Right lung (tissue), 10 donors: ENCODE measurements at places on chromosomes 1 and 21.

DNA sequence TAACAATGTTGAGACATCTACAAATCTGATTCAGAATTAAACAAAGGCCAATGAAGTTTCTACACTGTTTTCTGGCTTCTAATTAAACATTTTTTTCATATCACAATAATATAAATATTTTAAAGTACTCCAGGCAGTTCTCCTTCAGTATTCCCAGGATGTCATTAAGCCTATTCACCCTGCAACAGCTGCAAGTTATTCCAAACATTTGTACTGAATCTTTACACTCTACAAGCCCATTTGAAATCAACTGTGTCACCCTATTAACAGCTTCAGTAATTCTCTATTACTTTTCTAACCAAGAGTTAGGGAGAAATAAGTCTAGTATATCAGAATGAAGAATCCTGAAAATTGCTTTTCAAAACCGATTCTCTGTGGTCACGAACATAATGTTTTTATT lies 124.6 kb downstream of the OLFML2B start:
- DNase-seq = no peak

- no peak for DNase-seq
Measured at GRCh38 chr1:15449567-15449966, 7.0 kb upstream of the CELA2A start.

- DNase-seq = no peak
Measured at GRCh38 chr1:111857194-111857651, 101.5 kb downstream of the DDX20 start.

DNA sequence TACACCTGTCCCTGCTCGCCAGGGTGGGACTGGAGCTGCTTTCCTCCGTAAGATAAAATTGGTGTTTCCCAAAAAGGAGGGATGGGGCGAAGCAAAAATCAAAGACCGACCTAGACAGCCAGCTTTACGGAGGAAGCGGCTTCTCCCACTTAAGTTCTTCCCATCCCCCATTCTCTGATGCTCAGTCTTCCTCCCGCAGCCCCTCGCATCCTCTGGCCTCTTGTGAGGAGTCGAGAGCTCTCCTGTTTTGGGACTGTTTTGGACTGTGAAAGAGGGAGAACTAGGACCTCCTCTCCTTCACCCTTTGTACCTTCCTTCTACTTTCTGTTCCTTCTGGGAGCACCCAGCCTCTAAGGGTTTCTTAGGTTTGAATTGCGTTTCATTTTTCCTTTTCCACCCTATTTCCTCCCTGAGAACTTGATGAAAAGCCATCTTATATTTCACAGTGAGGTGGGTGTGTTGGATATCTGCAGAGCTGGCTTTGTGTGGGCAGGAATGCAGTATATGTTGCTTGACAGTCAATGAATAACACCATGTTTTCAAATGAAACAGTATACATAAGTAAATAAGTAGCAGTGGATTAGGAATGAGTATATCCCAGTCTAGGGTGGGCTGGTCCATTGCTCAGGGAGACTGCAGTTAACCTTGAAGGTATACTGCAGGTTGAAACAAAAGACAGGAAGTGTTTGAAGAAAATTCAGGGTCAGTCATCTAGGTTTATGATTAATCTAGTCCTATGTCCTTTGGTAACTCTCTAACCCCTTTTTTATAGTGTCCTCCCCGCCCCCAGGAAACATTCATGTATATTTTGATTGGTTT lies 848 bp downstream of the CTTNBP2NL start:
- DNase-seq = no peak

DNA sequence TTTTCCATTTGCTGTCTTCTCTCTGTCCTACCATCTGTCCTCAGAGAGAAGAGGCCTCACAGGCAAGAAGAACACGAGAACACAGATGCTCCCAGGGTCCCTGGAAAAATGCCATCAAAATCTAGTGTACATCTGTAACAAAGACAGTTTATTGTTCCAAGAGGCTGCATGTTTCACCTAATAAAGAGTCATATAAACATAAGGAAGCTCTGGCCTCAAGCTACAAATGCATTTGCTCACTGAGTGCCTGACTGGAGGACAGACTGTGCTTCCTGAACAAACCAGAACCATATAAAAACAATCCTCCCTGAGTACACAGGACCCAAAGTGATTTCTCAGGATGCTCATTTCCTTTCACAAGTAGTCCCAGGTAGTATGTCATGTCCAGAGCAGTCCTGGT lies 76.3 kb upstream of the SLC44A3 start:
- no peak for DNase-seq

- no peak for DNase-seq
Measured at GRCh38 chr1:84271441-84272151, 29.9 kb upstream of the SAMD13 start.

- peak; percentile 6 for DNase-seq
Measured at GRCh38 chr1:50704126-50704525, 255.9 kb downstream of the FAF1 start.

GRCh38 chr21:34932233-34932632 lies 116.9 kb downstream of the RUNX1 start:
- no peak for DNase-seq
